ENCODE measurements at places on chromosomes 1 and 21.

GRCh38 chr1:18119289-18119688 is 11.7 kb downstream of the IGSF21 start:
- DNase-seq = no peak

- no peak for DNase-seq
These were observed 34.4 kb downstream of the KLHL20 start for GRCh38 chr1:173749137-173749536.

- DNase-seq = no peak
These were observed 35.3 kb downstream of the RERE start for GRCh38 chr1:8782001-8782620.

DNA sequence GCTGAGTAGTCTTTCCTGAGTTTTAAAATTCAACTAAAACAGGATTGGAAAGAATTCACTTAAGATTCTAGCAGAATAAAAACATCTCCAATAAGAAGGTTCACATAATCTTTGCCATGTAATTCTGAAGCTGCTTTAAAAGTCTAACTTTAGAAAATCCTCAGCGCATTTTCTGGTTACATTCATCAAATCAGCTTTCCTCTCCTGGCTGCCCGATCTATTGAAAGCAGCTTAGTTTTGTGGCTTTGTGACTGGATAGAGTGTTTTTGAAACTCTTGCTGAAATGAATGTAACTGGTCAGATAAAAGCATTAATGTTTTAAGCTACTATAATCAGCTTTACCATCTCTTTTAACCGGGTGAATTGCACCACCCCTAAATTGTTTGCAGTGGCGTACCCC is 66.8 kb downstream of the DOP1B start:
- no peak for DNase-seq

- DNase-seq = no peak
These were observed 257.5 kb upstream of the PRMT6 start for GRCh38 chr1:106798991-106799390.
